A549 treated with dexamethasone at 1 μM for 4 hours (cell line): ENCODE measurements at places on chromosomes 13 and 19. TPM values are rescaled to one million over a fixed set of nuclear protein-coding genes. Genes with fewer than 3 reads are reported as not detected.

Gene CALR
- total RNA-seq, result 500 to 578 TPM (median 550 TPM) in 5 replicates

Gene NALCN
- 3.1 to 5.2 TPM (median 5.0 TPM) in 5 replicates for total RNA-seq

Gene ZNF30
- 5.1 to 6.4 TPM (median 5.5 TPM) in 5 replicates for total RNA-seq

Gene SIGLECL1
- total RNA-seq, result 0.08 TPM in 1 of 5 replicates, not detected in the others

Gene AP2S1
- 248 to 266 TPM (median 249 TPM) in 5 replicates for total RNA-seq

Gene XRCC1
- 27.5 to 31.4 TPM (median 30.2 TPM) in 5 replicates for total RNA-seq

Gene LGALS14
- total RNA-seq, result not detected in 5 replicates
